Right renal pelvis (tissue), 4 donors: ENCODE measurements at places on chromosomes 16 and 17. TPM values are rescaled to one million over a fixed set of nuclear protein-coding genes. Genes with fewer than 3 reads are reported as not detected.

Gene LCAT
- polyA plus RNA-seq, result 17.9 TPM

Gene PPY
- 0.65 TPM for polyA plus RNA-seq

Gene MYH3
- polyA plus RNA-seq, result 2.8 TPM

- peak; percentile 59 for DNase-seq
Observed at GRCh38 chr16:4918781-4919251, 18.1 kb downstream of the PPL start.

Gene HID1
- 15.8 TPM for polyA plus RNA-seq

Gene C16orf89
- 7.2 TPM for polyA plus RNA-seq

DNA sequence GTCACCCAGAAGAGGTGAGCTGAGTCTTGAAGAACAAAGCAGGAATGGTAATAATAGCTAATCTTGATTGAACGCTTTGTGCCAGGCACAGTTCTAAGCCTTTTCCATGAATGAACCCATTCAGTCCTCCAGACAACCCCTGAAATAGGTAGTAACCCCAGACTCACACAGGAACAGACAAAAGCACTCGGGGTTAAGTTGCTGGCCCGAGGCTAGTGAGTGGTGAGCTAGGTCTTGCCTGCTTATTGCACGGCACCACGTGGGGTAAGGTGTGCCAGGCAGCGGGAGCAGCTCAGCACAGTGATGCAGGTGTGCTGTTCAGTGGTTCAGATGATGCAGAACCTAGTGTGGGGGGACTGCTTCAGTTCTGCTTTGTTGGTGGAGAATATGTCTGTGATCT lies 181.6 kb downstream of the RAB11FIP4 start:
- no peak for DNase-seq

Gene FADS6
- polyA plus RNA-seq, result 0.32 TPM

DNA sequence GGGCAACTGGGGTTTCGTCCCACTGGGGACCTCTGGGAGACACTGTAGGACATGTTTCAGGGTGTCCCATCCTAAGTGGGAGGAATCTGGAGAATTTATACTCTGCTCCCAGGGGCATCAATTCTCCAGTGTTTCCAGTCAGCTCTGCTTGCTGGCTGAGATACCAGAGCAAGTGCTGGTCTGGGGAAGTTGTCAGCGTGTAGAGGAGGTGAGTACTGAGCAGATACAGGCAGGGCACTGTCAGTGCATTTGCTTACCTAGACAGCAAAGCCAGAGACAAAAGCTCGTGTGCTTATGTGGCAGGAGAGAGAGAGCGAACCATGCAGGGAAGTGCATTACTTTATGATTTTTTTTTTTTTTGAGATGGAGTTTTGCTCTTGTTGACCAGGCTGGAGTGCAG lies 20.2 kb upstream of the TOX3 start:
- no peak for DNase-seq

Gene HSD17B2
- polyA plus RNA-seq, result 15.4 TPM

- no peak for DNase-seq
Observed at GRCh38 chr16:73390936-73391335, 343.0 kb upstream of the ZFHX3 start.

Gene USH1G
- 0.77 TPM for polyA plus RNA-seq

DNA sequence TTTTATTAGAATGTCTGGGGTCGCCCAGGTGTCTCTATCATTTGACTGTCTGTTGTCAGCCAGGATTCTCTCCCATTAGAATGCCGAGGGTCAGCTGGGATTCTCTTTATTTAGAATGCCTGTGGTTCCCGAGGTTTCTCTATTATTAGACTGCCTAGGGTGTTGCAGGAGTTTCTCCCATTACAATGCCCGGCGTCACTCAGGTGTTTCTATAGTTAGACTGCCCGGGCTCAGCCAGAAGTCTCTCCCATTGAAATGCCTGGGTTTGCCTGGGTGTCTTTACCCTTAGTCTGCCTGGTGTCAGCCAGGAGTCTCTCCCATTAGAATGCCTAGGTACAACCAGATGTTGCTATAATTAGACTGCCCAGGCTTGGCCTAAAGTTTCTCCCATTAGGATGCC lies 2252.0 kb downstream of the TP53TG3F start:
- DNase-seq, result no peak

DNA sequence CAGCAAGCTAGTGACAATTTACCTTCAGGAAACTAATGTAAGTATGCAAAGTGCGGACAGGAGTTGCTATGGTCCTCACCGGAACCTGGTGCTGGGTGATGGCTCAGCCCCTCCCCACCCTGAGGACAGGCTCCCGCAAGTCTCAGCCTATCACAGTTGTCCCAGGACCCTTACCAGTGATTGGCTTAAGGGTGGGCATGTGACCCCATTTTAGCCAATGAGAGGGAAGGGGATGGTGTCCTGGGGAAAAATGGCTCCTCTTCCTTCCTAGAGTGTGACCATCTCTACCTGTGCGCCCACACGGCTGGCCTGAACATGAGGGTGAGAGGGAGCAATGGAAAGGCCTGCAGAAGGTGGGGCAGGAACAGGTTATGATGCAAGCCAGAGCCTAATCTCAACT lies 80.4 kb downstream of the C16orf78 start:
- DNase-seq, result no peak
